ENCODE measurements at places on chromosomes 2 and 18.

DNA sequence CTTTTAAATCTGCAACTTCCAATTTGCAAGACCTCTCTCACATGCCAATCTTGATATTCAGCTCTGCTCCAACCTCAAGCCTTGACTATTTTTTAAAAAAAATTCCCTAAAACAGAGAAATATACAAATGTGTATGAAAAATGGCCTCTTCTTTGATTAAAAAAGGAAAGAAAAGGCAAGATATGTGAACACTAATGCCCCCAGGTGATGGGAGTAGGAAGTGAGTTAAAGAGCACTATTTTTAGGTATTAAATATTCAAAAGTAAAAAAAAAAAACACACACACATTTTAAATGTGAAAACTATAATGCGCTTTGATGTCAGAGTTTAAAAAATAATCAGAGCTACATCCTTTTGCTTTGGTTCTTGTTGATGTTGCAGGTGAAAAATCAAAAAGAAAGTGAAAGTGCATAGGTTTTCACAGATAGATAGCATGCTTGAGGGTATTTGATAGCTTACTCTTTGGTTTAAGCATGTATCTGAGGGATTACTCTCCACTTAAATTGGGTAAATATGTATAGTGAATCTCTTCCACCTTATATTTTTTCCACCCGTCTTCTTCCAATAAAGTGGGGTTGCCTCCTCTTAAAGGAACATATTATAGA lies 406.0 kb upstream of the POU3F3 start:
- no peak for DNase-seq

DNA sequence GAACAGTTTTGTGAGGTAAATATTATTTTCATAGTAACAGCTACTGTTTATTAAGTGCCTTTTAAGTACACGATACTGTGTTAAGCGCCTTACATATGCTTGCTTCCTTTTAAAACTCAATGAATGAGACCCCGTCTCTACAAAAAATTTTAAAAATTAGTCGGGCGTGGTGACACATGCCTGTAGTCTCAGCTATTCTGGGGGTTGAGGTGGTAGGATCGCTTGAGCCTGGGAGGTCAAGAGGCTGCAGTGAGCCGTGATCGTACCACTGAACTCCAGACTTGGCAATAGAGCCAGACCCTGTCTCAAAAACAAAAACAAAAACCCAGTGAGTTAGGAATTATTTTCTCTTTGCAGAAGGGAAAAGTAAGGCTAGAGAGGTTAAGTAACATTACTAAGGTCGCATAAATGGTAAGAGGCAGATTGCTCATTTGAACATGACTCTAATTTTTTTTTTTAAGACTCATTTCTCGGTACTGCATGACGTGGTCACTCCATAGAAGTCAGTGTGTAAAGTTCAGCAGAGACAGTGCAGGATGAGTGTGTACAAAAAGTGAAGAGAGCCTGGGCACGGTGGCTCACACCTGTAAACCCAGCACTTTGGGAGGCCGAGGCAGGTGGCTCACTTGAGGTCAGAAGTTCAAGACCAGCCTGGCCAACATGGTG lies 1.1 kb downstream of the METAP1D start:
- DNase-seq: no peak

DNA sequence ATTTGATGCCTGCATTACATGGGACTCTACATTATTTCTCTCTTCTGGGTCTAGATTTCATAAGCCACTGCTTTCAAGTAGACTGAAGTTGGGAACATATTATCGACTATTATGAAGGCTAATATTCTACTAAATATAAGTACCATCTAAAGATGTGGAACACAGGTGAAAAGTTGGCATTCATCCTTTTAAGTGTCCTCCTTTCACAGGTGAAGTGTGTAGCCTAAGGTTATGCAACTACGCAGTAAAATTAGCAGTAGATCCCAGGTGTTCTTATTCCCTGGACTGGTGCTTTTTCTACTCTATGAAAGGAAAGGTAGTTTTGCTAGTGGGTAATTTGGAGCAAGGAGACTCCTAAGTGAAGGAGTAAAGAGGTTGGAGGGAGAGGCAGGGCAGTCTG lies 88.2 kb upstream of the DPP10 start:
- DNase-seq: no peak

- no peak for DNase-seq
Observed at GRCh38 chr18:60329131-60329530, 43.4 kb downstream of the MC4R start.

- no peak for DNase-seq
Observed at GRCh38 chr2:1824202-1824905, 80.0 kb upstream of the PXDN start.

DNA sequence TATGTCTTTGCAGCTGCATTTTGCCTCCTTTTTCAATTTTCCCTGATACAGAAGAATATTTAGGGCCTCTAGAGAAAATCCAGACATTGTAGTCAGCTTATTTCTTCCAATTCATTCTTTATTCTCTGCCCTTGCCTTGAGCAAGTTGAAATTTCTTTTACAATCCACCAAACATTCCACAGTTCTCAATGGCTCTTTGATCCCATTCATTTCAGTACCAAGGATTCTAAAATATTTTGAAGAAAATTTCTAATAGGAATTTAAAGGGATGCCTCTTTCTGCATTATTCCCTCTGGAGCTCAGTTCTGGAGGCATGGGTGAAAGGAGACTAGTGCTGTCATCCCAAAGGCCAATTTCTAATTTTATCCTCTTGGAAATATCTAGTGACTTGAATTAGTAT lies 61.2 kb downstream of the COL5A2 start:
- no peak for DNase-seq

DNA sequence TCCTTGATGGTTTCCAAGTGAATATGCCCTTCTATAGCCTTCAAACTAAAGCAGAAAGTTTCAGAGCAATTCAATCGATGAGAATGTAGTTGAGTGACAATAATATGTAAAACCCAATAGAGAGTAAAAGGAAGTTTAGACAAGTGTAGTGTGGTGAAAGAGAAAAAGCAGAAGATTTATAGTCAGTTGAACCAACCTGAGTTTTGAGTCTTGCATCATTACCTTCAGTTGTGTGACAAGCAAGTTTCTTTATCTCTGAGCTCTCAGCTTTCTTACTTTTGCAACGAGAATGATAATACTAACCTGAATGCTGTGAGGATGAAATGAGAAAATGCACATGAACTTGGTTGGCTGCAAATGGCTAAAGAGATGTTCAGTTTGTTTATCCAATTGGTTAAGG lies 40.6 kb upstream of the TMEM247 start:
- DNase-seq: no peak

DNA sequence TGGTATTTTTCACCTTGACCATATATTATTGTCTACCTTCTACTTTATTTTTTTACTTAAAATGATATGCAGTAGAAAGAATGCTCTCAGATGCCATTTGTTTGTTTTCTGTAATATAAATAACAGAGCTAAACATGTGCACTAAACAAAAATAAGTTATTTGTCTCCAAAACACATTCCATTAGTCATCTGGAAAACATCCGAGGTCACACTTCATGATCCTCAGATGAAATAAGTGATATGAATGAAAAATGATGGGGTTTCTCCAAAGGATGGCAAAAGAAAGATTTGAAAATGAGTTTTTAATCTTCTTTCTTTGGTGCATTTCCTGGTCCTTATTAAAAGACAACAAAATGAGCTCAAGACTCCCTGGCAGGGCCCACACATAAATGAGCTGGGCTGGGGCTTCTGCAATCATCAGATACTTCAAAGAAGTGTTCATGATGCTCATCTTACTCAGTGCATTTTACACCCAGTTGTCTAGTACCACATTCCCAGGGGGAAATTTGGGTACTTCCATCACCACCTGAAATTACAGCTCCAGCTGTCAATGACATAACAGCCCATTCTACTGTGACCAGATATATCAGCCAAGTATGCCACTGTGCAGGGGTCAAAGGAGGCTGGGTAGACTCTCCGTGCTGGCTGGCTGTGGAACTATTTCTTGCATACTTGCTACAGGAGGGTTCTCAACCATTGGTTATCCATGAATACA lies 283.5 kb downstream of the PID1 start:
- no peak for DNase-seq

- DNase-seq: no peak
Observed at GRCh38 chr18:78820161-78820834, 159.3 kb upstream of the SALL3 start.

- no peak for DNase-seq
Observed at GRCh38 chr2:239234191-239235175, 166.3 kb downstream of the HDAC4 start.

GRCh38 chr2:40108851-40109250 lies 329.8 kb upstream of the THUMPD2 start:
- no peak for DNase-seq

GRCh38 chr2:129935118-129935517 lies 44.3 kb upstream of the RAB6C start:
- DNase-seq: no peak

DNA sequence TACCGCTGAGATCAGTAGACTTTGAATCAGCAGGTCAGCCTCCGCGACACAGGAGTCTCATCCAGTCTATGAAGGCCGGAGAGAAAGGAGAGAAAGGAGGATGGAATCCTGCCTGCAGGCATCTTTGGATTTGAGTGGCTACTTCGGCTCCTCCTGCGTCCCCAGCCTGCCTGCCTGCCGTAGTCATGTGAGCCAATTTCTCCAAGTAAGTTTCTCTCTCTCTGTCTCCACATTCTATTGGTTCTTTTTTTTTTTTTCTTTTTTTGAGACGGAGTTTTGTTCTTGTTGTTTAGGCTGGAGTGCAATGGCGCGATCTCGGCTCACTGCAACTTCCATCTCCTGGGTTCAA lies 16.7 kb downstream of the PDCD1 start:
- no peak for DNase-seq

DNA sequence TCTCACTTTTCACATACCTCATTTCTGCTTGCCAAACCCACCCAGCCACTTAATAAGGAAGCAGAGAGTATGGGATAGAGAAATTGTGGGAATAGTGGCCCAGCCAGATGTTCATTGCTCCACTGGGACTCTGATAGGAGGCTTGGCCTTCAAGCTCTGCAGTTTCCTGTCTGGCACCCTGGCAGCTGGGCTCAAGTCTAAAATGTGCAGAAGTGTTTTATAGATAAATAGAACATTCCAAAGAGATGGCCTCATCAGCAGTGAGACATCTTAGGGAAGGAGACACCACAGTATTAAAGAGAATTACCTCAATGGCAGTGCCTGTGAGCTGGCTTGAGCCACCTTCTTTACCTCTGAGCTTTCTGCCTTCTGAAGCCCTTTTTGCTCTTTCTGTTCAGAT lies 24.7 kb downstream of the COPS7B start:
- no peak for DNase-seq

GRCh38 chr18:35406666-35407065 lies 29.5 kb upstream of the ZNF396 start:
- DNase-seq: no peak

- DNase-seq: no peak
Observed at GRCh38 chr18:74784752-74785151, 187.1 kb downstream of the ZNF407 start.

DNA sequence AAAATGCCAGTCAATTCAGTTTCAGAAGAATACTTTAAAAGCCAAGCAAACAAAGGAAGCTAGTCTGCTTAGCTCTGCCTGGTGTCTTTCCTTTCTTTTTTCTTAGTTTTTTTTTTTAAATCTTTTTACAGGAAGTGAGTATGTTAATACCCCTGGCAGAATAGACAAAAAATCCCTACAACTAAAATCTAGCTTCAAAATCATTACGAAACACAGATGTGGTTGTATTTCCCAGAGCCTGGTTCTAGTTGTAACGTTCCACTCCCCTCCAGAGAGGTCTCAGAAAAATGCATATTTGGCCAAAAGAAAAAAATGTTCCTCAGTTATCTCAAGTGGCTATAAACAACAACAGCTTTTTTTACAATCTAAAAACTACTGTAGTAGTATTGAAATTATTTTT lies 202.1 kb upstream of the RND3 start:
- no peak for DNase-seq

- no peak for DNase-seq
Observed at GRCh38 chr2:211093743-211094303, 537.4 kb downstream of the CPS1 start.

DNA sequence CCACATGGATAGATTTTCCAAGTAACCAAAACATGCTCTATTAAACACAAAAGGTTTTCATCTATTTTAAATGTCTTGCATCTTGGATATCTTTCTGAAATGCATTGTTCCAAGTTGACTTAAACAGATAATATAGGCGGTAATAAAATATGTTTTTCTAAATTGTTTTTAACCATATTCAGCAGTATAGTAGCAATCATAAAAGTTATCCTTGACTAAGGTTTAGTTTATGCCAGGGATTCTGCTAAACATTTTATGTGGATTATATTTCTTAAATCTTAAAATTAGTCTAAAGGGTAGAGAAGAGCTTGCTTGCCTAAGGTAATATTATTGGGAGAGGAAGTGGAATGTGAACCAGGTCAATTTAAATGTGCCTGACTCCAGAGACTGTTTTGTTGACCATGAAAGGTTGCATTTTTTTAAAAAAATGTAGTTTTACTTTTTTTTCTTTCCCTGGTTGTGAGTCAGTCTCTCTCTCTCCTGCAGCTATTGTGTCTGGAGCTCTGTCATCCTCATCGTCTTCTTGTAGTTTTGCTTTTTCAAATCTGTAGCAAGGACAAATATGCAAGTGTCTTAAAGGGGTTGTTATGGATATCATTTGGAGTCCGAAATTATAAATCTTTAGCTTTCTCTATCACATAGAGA lies 309.1 kb upstream of the COL3A1 start:
- no peak for DNase-seq

Data from activated CD4-positive, CD25-positive, alpha-beta regulatory T cell (primary cell).